Astrocyte of the hippocampus (primary cell): ENCODE measurements at places on chromosomes 5 and 9.

- no peak for DNase-seq
Observed at GRCh38 chr5:164763206-164763605, 1257.8 kb downstream of the MAT2B start.

GRCh38 chr9:125133403-125134329 lies 9.7 kb downstream of the SCAI start:
- no peak for DNase-seq

- no peak for DNase-seq
Observed at GRCh38 chr9:114314256-114314867, 8.5 kb upstream of the ORM1 start.

DNA sequence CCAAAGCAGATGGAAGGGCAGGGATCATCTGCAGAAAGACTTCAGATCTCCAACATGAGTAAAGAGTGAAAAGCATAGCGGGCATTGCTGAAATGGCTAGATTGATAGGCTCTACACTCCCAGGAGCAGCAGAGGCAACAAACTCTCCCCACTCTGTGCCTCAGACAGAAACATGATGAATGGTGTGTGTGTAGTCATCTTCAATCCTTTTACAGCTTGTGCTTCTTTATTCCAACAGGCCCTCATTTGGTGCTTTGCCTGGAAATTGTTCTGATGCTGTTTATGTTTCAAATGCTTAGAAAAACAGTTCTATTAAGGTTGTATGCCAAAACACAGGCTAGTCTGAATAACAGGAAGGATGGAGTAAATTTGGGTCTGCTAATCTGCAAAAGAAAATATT lies 176.2 kb downstream of the DMRTA1 start:
- peak; percentile 1 for DNase-seq

- peak; percentile 84 for DNase-seq
Observed at GRCh38 chr9:114278881-114279570, 43.9 kb upstream of the ORM1 start.

GRCh38 chr5:39774605-39775004 lies 349.8 kb upstream of the DAB2 start:
- no peak for DNase-seq

DNA sequence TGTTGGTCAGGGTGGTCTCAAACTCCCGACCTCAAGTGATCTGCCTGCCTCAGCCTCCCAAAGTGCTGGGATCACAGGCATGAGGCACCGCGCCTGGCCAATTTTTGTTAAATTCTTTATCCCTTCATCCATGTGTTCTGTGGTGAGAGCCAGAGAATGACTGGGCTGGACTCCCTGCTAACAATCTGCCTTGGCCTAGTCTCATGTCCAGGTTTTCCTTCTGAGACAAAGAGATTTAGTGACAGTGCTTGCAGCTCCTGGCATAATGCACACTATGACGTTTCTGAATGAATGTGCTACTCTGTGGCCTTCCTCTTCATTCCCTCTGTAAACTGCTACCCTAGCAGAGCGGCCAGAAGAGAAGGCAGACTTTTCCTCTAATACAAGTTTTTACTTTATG lies 79.3 kb downstream of the FOXD1 start:
- peak; percentile 39 for DNase-seq

DNA sequence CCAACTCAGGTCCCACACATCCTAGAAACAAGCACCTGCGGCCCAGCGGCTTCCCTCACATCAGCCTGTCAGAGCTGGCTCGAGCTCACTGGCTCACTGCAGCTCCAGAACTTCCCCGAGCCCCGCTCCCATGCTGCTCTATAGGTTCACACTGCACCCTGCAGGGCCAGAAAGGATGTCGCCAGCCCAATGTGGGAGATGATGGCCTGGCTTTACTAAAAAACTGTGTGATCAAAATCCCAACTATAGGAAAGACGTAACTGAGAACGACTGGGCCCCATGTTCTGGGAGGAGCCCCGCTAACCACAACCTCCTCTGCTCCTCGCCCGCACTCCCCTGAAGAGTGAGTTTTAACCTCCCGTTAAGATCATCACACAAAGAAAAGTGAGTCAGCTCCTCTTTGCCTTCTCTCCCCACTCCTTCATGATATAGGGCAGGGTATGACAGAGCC lies 4.6 kb downstream of the SURF4 start:
- DNase-seq = peak; percentile 62

- DNase-seq = peak; percentile 50
Observed at GRCh38 chr9:26723486-26723885, 169.1 kb downstream of the CAAP1 start.

- no peak for DNase-seq
Observed at GRCh38 chr9:124392254-124392870, 22.9 kb downstream of the PSMB7 start.

DNA sequence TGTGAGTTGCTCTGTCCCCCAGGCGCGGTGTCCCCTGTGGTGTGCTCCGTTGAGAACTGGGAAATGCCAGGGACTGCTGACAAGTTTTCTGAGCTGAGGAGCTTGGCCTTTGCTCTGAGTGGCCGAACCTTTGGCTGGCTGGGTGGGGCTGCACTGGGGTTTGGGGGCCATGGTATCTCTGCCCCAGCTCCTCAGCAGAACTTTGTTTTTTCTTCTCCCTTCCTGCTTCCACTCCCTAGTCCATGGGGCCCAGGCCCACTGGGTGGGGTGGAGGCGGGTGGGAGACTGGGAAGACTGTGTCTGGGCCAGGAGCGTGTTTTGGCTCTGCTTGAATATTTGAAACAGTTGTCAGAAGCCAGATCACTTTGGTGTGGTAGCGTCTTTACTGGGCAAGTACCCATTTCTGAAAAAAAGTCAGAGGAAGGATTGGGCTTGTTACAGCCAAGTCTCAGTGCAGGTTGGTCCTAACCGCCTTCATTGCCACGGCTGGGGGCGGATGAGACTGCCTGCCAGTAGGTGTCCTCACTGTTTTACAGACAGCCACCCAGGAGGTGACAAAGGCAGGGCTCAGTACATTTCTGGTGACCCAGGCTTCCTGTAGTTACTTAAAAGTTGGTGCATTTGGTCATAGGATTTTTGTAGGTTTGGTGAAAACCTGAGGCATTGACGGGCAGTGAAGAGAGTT lies 92.7 kb downstream of the DAB2IP start:
- DNase-seq = peak; percentile 66

- DNase-seq = peak; percentile 46
Observed at GRCh38 chr5:177232761-177233160, 70.8 kb downstream of the RAB24 start.
